ENCODE measurements at places on chromosomes 5 and 9.

- DNase-seq = no peak
Measured at GRCh38 chr9:33419708-33420303, 17.4 kb upstream of the AQP7 start.

DNA sequence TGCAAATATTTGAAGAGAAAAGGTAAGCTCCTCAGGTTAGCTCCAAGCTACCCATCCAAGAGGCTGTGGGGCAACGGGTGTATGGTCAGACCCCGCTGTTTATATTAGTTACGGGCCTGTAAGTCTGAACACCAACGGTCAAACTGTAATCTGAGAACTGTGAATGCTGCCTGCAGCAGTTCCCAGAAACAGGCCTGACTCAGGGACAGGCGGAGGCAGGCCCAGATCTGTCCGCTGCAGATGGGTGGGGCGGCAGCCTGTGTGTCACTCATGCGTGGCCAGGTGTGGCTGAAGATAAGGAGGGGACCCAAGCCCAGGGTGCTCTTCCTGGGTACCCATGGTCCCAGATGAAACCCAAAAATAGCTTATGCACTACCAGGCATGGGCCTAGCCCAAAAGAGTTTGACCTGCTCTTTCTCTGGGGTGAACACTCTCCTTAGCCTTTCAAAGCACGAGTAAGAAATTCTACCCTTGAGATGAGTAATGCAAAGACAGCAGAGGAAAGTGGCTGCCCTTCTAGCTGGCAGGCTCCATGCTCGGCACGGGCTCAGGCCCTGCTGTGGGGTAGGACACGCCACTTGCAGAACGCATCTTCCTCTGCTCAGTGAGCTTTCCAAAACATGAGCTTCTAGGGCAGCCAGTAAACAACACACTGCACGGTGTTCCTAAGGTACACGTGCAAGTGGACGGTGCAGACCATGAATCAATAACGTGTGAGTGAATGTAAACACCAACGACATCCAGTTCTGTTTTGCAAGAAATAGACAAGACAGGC lies 9.1 kb downstream of the UBAC1 start:
- DNase-seq = no peak

DNA sequence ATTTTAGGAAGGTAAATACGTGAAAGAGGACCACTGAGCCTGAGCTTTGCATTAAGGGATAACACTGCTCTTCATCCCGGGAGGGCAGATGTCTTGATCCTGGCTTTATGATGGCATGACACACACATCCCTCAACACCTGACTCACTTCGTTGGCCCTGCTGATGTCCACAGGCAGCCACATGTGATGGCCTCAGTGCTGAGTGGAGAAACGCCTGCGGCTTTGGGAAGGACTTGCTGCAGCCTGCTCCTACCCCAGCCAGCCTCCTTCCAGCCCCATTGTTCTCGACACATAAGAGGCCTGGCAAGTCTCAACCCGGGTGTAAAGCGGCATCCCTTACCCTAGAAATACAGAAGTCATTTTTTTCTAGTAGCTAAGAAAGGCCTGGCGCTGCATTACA lies 169.0 kb downstream of the SYK start:
- no peak for DNase-seq

DNA sequence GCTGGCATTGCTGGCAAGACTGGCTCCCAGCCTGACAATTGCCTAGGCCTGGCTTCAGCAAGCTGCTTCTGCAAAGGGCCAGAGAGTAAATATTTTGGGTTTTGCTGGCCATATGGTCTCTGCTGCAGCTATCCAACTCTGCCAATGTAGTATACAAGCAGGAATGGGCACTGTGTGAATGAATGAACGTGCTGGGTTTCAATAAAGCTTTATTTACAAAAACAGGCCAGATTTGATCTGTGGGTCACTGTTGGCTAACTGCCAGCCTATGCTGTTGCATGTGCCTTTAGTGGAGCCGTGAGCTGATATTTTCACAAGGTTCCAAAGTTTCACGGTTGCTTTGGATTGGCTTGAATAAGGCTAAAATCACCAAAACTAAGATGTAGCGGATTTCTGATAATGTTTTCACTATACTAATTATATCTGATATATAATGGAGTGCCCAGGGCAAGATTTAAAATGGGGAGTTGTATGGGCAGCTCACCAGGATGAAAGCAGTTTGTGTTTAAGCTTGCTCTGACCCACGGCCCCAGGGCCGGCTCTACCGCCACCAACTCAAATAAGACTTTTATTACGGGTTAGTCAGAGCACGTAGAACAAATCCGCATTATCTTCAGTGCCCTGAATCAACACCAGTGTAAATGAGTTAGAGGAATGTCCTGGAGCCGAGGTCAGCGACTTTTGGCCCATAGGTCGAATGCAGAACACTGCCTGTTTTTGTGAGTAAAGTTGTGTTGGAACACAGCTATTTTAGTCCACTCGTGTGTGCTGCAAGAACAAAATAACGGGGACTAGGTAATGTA lies 98.6 kb upstream of the DAP start:
- DNase-seq = no peak

- DNase-seq = no peak
Measured at GRCh38 chr9:16039218-16039987, 486.6 kb downstream of the CCDC171 start.

GRCh38 chr5:114305402-114306207 lies 56.3 kb upstream of the KCNN2 start:
- DNase-seq = no peak

GRCh38 chr5:139897342-139897741 lies 101.7 kb downstream of the PSD2 start:
- DNase-seq = no peak

DNA sequence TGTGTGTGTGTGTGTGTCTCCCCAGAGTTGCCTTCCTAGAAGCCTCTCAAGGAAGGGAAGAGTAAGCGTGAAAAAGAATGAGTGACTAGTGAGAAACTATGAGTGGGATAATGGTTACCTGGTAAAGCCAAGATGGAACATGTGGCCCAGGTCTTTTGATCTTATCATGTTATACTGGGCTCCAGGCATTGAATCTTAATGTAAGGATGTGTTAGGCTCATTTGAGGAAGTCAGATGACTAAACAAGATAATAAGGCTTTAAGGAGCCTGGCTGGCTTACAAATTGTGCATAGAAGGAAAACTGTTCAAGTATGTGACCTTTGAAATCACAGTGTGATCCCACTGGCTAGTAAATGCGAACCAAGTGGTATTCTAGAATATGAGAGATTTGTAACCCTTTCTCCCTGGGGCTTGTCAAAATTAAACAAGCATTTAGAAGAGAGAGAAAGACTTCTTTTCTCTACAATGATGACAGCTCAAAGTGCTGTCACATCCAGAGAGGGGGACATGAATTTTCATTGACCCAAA lies 29.9 kb upstream of the HMHB1 start:
- no peak for DNase-seq

- no peak for DNase-seq
Measured at GRCh38 chr9:121282277-121283079, 14.5 kb downstream of the GSN start.

DNA sequence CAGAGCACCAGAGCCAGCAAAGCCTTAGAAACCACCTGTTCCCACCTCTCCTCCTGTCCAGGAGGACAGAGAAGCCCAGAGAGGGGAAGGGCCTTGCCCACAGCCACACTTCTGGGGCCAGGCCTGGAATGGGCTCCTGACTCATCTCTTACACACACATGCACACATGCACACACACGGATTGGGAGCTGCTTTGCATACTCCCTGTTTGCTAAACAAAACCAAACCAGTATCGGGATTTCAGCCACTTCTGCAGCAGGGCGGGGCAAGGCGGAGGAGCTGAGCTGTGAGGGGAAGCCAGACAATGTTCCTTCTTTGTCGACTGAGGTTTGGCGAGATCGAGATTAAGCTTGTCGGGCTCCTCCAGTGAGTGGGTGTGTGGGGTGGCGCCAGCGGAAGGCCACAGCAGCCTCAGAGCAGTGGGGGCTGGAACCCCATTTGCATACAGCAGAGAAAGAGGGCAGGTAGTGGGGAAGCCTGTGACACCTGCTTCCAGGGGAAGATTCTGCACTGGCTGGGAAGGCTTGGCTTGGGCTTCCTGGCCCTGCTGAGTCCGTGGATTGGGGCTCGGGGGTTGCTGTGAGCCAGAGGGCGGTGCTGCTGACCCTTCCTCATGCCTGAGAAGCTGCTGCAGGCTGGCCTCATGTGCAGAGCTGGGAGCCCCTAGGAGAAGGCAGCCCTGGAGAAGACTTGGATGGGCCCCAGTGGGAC lies 16.1 kb downstream of the GFI1B start:
- no peak for DNase-seq

- no peak for DNase-seq
Measured at GRCh38 chr9:21287280-21287679, 17.8 kb downstream of the IFNA5 start.

- DNase-seq = no peak
Measured at GRCh38 chr5:63602971-63603370, 359.3 kb downstream of the HTR1A start.

DNA sequence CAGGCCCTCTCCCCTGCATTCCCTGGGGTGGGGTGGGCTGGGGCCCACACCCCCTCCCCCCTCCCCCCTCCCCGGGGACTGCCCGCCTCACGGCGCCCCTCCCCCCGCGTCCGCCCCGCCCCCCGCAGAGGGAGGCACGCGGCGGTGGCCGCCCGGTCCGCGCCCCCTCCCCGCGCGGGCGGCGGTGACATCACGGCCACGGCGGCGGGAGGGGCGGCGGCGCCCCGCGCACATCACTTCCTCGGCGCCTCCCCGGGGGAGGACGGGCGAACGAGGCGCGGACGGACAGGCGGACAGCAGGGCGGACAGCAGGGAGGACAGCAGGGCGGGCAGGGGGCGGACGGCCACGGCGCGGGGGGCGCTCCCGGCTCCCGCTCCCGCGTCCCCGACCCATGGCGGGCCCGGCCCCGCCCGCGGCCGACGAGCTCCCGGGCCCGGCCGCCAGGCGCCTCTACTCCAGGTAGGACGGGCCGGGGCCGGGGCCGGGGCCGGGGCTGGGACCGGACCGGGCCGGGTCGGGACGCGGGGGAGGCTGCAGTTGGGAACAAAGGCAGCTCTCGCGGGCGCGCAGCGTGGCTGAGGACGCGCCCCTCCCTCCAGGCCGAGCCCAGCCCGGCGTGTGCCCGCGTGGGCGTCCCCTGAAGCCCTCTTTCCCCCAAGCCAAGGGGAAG lies at the start of gene GPSM1:
TSS of gene GPSM1 (plus strand) at position 236 of the 671 bp plus-strand sequence. CDS start at position 393, 157 bp downstream.
- peak; percentile 39 for DNase-seq

GRCh38 chr5:81728301-81728700 lies 22.6 kb downstream of the SSBP2 start:
- DNase-seq = no peak

DNA sequence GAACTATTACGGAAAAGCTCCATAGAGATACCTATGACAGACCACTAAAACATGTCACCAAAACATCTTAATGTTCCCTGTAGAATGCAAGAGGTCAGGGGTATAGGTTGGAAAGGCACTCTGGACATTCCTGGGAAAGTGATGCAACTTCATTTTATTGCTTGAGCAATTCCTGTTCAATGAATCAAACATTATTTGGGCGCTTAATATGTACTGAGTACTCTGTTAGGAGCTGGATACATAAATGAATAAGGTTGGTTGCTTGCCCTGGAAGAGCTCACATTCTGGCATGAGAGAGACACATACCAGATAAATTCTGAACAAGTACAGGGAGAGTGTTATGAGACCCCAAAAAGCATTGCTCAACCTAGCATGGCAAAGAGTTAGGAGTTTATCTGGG lies 408.9 kb upstream of the DMAC1 start:
- DNase-seq = no peak

All from stimulated activated CD4-positive, alpha-beta T cell treated with anti-CD3 and anti-CD28 coated beads, TNF-alpha, amount 100 ng/mL, for 1 hour (primary cell).